ENCODE measurements at places on chromosomes 4 and X. TPM values are rescaled to one million over a fixed set of nuclear protein-coding genes. Genes with fewer than 3 reads are reported as not detected.
A peak's percentile ranks its signal among the peaks of the same experiment; 100 is the strongest.

RTL9 gene
- 0.30 TPM for polyA plus RNA-seq

GRCh38 chr4:13483768-13484121 lies 395 bp downstream of the RAB28 start:
- peak; percentile 74 for DNase-seq

- DNase-seq = no peak
Measured at GRCh38 chrX:8345473-8345872, 119.2 kb upstream of the VCX3B start.

DNA sequence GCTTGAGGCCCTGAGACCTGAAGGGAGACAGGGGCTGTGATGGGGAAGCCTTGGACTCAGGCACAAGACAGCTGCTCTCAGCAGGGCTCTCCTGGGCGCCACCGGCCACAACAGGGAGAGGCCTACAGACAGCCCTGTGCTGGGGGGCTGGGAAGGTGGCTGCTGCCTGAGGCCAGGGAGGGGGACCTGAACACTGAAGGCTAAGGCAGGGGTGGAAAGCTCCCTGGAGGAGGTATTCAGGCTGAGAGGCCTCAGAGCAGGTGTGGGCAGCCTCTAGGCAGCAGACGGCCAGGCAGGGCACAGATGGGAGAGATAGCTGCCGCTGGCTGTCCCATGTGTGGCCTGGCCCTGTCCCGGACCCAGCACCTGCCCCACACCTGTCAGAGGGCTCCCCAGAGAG lies 33.0 kb downstream of the TACC3 start:
- DNase-seq = no peak

CCKAR gene
- not detected for polyA plus RNA-seq

DNA sequence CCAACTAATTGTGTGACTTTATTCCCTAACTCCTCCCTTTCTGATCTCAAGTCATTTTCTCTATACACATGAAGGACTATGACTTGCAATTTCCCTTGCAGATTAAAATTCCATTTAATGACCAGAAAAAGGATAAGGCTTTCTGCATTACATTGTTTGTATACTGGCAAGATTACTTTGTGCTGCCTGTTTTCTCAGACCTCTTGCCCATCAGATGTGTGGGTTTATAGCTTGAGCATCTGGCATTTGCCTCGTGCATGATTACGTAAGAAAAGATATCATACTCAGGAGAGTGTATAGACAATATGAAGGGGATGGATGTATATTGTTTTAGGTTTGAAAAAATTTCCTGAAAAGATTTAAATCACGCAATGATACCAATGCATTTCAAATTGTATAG lies 593.8 kb upstream of the SLIT2 start:
- no peak for DNase-seq

DNA sequence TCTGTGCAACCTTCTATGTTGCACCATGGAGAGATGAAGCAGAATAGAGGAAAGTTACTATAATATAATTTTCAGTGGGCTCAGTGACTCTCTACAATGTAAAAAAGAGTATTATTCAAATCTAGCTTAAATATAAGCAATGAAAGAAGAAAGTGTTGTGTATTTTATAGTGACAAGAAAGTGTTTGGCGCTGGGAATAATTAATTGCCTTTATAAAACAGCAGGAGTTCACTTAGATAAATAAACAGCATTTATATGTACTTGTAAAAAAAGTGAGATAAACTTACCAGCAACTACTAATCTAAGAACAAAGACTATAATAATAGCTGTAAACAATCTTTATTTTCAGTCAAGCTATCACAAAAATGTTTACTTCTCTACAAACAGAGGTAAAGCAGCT lies 488.9 kb upstream of the PCDH10 start:
- no peak for DNase-seq

GRCh38 chr4:122588453-122589238 lies 32.2 kb downstream of the IL21 start:
- DNase-seq = peak; percentile 91

- peak; percentile 41 for DNase-seq
Measured at GRCh38 chr4:155478336-155478835, 101.6 kb upstream of the MAP9 start.

FIP1L1 gene
- 28.6 TPM for polyA plus RNA-seq

GRCh38 chrX:44011506-44011905 lies 38.3 kb upstream of the NDP start:
- DNase-seq = no peak

DNA sequence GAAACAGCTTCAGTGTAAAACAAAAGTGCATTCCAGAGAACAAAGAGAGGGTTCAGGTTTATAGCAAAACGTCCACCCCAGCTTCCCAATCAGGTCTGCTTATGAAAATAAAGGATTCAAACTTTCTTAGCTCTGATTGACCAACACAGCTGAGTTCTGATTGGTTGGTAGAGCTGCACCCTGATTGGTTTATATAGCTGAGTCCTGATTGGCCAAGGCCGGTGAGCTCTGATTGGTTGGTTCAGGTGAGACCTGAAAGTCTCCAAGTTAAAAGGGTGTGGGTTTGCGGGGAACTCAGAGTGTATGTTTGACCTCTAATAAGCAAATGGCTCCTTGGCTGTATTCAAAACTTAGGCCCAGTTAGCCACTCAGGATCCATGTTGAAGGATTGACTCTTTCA lies 20.9 kb downstream of the CLRN2 start:
- no peak for DNase-seq

GRCh38 chr4:113888006-113888405 lies 91.4 kb downstream of the ARSJ start:
- DNase-seq = no peak

DNA sequence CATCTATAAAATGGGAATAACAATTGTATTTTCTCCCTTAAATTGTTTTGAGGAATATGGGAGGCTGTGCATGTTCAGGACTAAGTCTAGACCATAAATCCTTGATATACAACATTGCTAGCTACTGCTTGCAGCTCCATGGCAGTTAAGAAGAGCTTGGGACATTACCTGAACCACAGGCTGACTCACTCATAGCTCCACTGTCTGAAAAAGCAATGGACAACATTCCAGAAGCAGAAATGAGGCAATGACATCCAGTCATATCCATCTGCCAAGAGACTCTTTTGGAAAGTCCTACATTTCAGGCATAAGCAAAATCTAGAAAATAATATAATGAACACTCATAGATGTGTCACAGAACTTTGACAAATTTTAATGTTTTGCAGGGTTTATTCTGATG lies 167.3 kb upstream of the LEF1 start:
- no peak for DNase-seq

GRCh38 chrX:107704181-107704580 lies 71.4 kb downstream of the TSC22D3 start:
- no peak for DNase-seq

- no peak for DNase-seq
Measured at GRCh38 chr4:123379392-123379791, 17.2 kb upstream of the SPRY1 start.

DNA sequence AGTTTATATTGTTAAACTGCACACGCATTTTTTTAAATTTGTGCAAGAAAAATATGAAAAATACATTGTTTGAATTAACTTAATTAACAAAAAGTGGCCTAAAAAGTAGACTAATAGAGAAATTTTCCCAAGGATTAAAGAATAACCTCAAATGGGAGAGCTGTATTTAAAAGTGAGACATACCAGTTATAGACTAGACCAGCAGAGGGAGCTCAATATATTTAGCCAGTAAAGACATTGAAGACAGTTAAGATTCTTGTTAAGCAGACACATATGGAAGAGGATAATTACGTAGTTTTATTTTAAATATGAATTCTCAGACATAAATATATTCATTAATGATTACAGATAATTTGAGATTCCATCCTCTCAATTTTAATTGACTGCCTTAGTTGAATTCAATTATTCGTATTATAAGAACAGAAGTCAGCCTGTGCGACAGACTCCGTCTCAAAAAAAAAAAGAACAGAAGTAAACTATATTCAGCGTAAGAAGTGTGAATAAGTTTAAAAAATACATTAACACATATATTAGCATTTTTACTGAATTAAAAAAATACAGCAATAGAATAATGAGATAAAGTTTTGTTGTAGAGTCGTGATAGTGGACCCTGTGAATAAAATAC lies 64.8 kb downstream of the GLRA3 start:
- DNase-seq = peak; percentile 40

- DNase-seq = no peak
Measured at GRCh38 chr4:4269856-4270255, 20.1 kb downstream of the LYAR start.

DNA sequence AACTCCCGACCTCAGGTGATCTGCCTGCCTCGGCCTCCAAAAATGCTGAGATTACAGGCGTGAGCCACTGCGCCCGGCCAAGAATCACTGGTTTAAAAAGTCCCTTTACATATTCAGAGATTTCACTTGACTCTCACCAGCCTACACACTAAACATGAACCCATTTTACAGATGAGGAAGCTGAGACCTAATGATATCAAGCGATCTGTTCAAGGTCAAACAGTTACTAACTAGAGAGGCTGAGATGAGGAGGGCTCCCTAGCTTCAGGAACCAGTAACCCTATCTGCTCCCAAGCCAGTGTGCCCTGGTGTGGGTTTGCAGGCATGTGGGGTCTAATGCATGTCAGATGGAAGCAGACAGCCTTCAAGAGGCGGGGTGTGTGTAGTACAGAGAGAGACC lies 59.6 kb upstream of the AFAP1 start:
- no peak for DNase-seq

DNA sequence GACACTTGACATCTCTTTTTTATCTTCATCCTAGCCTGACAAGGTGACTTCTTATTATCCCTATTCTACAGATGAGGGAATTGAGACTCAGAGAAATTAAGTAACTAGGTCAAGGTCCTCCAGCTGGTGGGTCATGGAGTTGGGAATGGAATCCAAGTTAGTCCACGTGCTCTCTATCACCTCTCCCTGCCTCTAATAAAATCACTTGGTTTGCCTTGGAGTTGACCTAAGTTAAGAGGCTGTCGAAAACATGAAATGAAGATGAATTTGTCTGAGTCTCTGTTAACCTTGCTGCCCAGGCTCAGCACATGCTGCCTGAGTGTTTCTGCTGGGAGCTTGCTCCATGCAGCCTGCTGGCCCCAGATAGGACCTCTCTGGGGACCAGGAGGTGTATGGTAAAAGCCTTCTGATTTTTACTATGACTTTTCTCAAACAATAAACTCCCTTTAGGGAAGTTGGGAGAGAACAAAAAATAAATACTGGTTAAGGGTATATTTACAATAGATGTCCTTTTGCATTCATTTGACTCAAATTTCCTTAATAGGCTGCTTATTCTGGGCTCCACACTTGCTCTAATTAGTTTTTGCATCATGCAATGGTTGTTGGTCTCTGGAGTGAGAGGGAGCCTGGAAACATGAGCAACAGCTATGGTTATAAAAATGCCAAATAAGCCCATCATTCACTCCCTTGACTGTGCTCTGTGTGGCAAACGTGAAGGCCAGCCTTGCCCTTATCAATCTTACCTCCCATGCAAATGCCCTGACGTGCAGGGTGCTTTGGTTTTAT lies 61.6 kb upstream of the DHX15 start:
- DNase-seq = no peak

GRCh38 chrX:12013211-12013618 lies 125.1 kb upstream of the FRMPD4 start:
- DNase-seq = peak; percentile 70

GRCh38 chrX:151000861-151001331 lies 17.8 kb downstream of the HMGB3 start:
- no peak for DNase-seq

GRCh38 chrX:129553619-129554288 lies 13.7 kb downstream of the OCRL start:
- DNase-seq = no peak

INTU gene
- polyA plus RNA-seq = 4.8 TPM

DNA sequence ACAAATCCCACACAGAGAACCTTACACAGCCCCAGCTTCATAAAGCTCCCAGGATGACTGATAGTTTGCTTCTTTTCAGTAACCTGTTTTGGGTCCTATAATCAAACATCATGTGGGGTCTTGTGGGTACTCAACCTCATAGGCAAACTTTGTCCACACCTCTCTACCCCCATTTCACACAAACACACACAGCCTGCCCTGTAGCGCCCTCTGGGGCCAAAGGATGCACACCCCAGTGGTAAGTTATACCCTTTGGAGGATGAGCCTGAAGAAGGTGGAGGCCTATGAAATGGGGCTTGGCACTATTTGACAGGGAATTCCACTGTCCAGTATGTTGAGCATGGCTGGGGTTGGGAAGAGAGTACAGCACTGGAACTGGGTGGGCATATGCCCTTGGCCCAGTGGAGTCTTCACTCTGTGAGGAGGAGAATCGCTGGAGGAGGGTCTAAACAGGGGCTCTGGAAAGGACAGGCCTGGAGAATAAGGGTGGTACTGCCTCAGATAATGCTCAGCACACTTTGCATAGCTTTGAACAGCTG lies 30.5 kb upstream of the COL25A1 start:
- no peak for DNase-seq

PAGE1 gene
- not detected for polyA plus RNA-seq

DNA sequence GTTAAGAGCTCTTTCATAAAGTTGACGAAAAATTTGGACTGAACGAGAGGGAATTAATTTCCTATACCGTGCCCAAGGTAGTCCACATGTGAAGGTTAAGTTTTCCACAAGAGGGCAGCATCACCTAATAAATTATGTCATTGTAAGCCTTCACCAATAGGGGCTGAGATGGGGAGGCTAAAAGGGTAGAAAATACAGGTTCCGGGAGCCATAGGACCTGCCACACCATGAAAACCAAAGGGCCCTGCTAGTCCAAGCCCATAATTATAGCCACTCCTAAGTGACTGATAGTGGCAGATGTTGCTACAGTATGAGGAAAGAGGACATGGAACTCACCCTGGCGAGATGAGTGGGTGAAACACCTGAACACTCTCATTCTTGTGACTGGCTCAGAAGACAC lies 122.2 kb downstream of the SHROOM4 start:
- DNase-seq = peak; percentile 48

CCDC149 gene
- 4.8 TPM for polyA plus RNA-seq

DNA sequence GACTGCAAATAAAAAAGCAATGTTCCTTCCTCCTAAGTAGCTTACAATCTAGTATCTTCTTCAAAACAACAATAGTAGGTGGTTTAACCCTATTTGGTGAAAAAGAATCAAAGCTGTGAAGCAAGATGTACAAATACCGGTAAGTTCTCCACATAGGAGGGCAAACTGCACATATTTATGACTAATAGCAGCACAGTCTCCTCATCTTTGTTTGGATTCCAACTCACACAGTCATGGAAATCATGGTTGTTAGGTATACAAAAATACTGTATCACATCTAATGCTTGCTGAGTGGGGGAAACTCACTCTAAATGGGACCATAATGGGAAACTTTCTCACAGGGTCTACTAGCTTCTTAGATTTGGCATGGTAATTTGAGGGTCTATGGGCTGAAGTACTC lies 597.2 kb downstream of the INPP4B start:
- peak; percentile 93 for DNase-seq

GRCh38 chr4:88102026-88102425 lies 56.4 kb downstream of the ABCG2 start:
- DNase-seq = no peak

- peak; percentile 28 for DNase-seq
Measured at GRCh38 chrX:70262952-70263567, 3.1 kb upstream of the P2RY4 start.

DNA sequence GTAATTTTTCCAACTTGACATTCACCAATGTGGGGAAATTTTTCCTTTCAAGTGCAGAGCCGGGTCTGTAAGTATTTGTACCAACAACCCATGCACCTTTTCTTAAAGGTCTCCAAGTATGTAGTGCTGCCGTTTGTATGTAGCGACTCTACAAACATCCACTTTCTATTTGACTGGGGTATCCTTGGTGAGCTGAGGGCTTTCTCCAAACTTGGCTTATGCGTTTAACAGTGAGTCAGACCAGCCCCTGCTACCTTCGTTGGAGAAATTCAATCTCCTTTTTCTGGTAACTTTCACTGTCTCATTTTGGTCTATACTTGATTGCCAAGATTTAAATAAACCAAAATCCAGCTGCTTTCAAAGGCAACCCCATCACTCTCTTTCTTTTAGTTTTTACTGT lies 34.9 kb downstream of the MGST2 start:
- DNase-seq = no peak

- no peak for DNase-seq
Measured at GRCh38 chr4:5471691-5472090, 236.7 kb downstream of the EVC2 start.
